A549 treated with dexamethasone at 1 μM for 4 hours (cell line): ENCODE measurements at places on chromosomes 2 and 18. TPM values are rescaled to one million over a fixed set of nuclear protein-coding genes. Genes with fewer than 3 reads are reported as not detected.

Gene FBXO48
- 0.43 to 0.64 TPM (median 0.53 TPM) in 5 replicates for total RNA-seq

Gene MTCL1
- total RNA-seq = 40.5 to 70.2 TPM (median 59.6 TPM) in 5 replicates

Gene HRH4
- not detected in 5 replicates for total RNA-seq

Gene AFF3
- 0.02 to 0.08 TPM (median 0.05 TPM) in 5 replicates for total RNA-seq

Gene CDK5R2
- total RNA-seq = 5.9 to 9.3 TPM (median 8.1 TPM) in 5 replicates

Gene MC2R
- total RNA-seq = not detected in 5 replicates

Gene GPR55
- total RNA-seq = 0.02 TPM in 1 of 5 replicates, not detected in the others

Gene FHOD3
- total RNA-seq = 2.5 to 3.3 TPM (median 2.6 TPM) in 5 replicates

Gene CYP27C1
- total RNA-seq = 2.4 to 4.4 TPM (median 4.1 TPM) in 5 replicates

Gene LPIN2
- total RNA-seq = 14.1 to 20.5 TPM (median 17.5 TPM) in 5 replicates

Gene ATG16L1
- 32.5 to 43.3 TPM (median 39.6 TPM) in 5 replicates for total RNA-seq

Gene IGFBP5
- 0.18 to 0.27 TPM (median 0.23 TPM) in 5 replicates for total RNA-seq

Gene SP9
- total RNA-seq = 1.1 to 2.0 TPM (median 1.8 TPM) in 5 replicates

Gene RDH14
- total RNA-seq = 38.3 to 44.3 TPM (median 43.1 TPM) in 5 replicates

Gene VWC2L
- total RNA-seq = not detected in 5 replicates

Gene CDH19
- total RNA-seq = 0.32 to 1.2 TPM (median 0.73 TPM) in 5 replicates

Gene YES1
- total RNA-seq = 20.9 to 30.5 TPM (median 27.5 TPM) in 5 replicates

Gene LPIN1
- 7.3 to 11.9 TPM (median 9.2 TPM) in 5 replicates for total RNA-seq

Gene ARHGAP25
- 0.11 to 0.47 TPM (median 0.37 TPM) in 5 replicates for total RNA-seq

Gene LTBP1
- total RNA-seq = 24.5 to 40.3 TPM (median 34.8 TPM) in 5 replicates

Gene SPDYA
- 0.14 to 0.28 TPM (median 0.26 TPM) in 4 of 5 replicates, not detected in the other for total RNA-seq

Gene CPLX4
- total RNA-seq = not detected in 5 replicates

Gene AMER3
- not detected in 5 replicates for total RNA-seq

Gene PTRHD1
- 47.7 to 58.9 TPM (median 54.5 TPM) in 5 replicates for total RNA-seq

Gene GDF7
- total RNA-seq = 0.08 to 0.15 TPM (median 0.11 TPM) in 5 replicates

Gene LAMA1
- total RNA-seq = 0.01 to 0.21 TPM (median 0.09 TPM) in 5 replicates

Gene CKAP2L
- 12.4 to 16.9 TPM (median 16.7 TPM) in 5 replicates for total RNA-seq

Gene EN1
- 0.61 to 0.91 TPM (median 0.83 TPM) in 5 replicates for total RNA-seq

Gene COL5A2
- total RNA-seq = 46.6 to 84.3 TPM (median 73.8 TPM) in 5 replicates

Gene SLC14A1
- not detected in 5 replicates for total RNA-seq

Gene TMEM37
- total RNA-seq = 1.3 to 2.7 TPM (median 2.5 TPM) in 5 replicates

Gene KCNG2
- total RNA-seq = not detected in 5 replicates

Gene PPIG
- 34.4 to 48.4 TPM (median 44.7 TPM) in 5 replicates for total RNA-seq

Gene RTN4
- total RNA-seq = 391 to 487 TPM (median 457 TPM) in 5 replicates

Gene UGT1A7
- 3.4 to 5.3 TPM (median 3.5 TPM) in 5 replicates for total RNA-seq

Gene KCNK3
- total RNA-seq = 0.45 to 0.86 TPM (median 0.64 TPM) in 5 replicates

Gene STARD6
- 0.21 TPM in 1 of 5 replicates, not detected in the others for total RNA-seq

Gene CROCC2
- not detected in 5 replicates for total RNA-seq

Gene STPG4
- total RNA-seq = 0.07 TPM in 1 of 5 replicates, not detected in the others

Gene CD8B2
- not detected in 5 replicates for total RNA-seq

Gene CTLA4
- not detected in 5 replicates for total RNA-seq

Gene GCG
- total RNA-seq = 0.07 to 0.18 TPM in 2 of 5 replicates, not detected in the others

Gene SCTR
- total RNA-seq = 0.15 to 0.18 TPM in 2 of 5 replicates, not detected in the others

Gene IL37
- total RNA-seq = 0.23 TPM in 1 of 5 replicates, not detected in the others

Gene TMEM198
- total RNA-seq = 0.56 to 1.2 TPM (median 1.1 TPM) in 5 replicates

Gene ORC4
- total RNA-seq = 26.6 to 38.4 TPM (median 34.6 TPM) in 5 replicates

Gene SPP2
- not detected in 5 replicates for total RNA-seq
